NCI-H69 (cell line): ENCODE measurements at places on chromosomes 1 and 21.

DNA sequence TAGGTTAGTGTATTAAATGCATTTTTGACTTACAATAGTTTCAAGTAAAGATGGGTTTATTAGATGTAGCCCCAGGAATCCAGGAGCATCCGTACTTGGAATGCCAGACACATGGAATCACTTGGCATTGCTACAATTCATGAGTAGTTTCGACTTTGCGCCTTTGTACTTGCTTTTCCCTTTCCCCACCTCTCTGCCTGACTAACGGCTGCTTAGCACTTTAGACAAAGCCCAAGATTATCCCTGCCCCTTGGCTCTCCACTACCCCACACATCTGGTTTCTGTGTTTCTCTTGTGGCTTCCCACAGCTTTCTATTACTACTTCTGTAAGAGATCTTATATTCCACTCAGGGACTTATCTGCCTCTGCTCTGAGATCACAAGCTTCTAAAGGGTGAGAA is 397.7 kb upstream of the POU3F1 start:
- DNase-seq, result no peak

GRCh38 chr1:17140279-17140678 is 21.0 kb upstream of the PADI2 start:
- DNase-seq, result no peak

GRCh38 chr1:3676581-3677470 is 24.5 kb downstream of the TP73 start:
- DNase-seq, result no peak

DNA sequence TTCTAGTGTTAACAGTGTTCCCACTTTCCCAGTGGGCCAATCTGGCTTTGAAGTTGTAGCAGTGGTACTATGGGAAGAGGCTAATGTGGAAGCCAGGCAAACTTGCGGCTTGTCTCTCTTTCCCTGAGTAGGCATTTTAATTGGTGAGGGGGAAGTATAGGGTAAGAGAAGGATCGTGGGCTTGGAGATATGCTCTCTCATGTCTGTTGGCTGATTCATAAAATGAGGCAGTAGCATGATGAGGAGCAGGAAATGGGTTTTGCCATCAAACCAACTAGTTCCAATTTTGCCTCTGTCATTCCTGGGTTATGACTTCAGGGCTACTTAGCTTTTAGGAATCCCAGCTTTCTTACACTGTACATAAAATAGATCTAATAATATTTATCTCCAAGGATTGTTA is 12.1 kb downstream of the C8A start:
- DNase-seq, result no peak

DNA sequence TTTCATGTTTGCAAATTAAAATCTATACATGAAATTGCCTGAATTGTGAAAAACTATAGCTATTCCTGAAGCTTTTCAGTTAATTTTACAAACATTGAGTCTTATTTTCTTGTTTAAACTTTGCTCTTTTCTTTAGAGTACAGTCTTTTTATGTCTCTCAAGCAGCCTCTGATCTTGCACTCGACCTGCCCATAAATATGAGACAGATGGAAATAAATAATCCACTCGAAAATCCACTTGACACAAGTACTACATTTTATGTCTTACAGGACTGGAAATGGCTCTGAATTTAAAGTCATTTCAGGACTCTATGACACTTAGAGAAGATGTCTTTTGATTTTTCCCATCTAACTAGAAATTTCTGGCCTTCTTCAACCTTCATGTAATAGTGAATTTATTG is 283.8 kb downstream of the USP25 start:
- no peak for DNase-seq
